ENCODE measurements at places on chromosomes 16 and 17.

GRCh38 chr17:75853433-75853832 is 1.7 kb downstream of the WBP2 start:
- DNase-seq: no peak

DNA sequence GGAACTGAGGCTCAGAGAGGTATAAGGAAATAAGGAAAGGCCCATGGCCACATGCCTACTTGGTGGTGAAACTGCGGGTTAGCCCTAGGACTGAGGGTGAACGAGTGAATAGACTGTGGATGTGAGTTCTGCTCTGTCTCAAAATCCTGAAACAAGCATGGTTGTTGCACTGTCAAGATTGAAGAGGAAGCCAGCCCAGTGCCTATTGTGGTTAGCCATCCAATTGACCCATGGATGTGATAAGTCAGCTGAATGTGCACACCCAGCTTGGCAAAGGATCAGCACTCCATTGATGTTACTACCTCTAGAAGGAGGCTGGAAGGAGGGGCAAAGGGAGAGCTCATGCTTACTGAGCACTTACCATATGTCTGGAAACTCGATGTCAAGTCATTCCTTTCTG is 4.5 kb downstream of the TMEM114 start:
- DNase-seq: no peak

DNA sequence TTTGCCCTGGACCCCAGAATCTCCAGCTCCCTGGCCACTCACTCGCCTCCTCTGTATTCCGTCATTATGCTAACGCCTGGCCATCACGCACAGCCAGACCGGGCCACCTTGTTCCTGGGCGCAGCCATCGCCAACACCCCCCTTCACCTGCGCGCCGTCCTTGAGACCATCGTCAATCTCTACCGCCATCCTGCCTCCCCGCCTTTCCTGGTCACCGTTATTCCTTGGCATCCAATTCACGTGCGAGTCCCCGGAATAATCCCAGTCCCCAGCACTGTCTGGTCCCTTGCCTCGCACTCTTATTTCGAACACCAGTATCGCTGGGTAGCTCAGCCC is 541 bp downstream of the VKORC1 start:
- DNase-seq: no peak

- peak; percentile 82 for DNase-seq
Measured at GRCh38 chr16:66696669-66697630, at the start of gene CMTM4. CMTM4 (minus strand) TSS chr16:66696743; CDS start chr16:66696525, 218 bp downstream.

GRCh38 chr16:24753437-24753836 is 24.0 kb downstream of the TNRC6A start:
- DNase-seq: no peak
